ENCODE measurements at places on chromosomes 6 and 20.

GRCh38 chr6:2784061-2784460 is 18.9 kb downstream of the WRNIP1 start:
- H3K27me3 ChIP-seq: no peaks in the 10 kb centered on the region
- H3K4me1 ChIP-seq: no peaks in the 10 kb centered on the region
- H3K36me3 ChIP-seq: peaks cover 1% of the 10 kb centered on the region

DNA sequence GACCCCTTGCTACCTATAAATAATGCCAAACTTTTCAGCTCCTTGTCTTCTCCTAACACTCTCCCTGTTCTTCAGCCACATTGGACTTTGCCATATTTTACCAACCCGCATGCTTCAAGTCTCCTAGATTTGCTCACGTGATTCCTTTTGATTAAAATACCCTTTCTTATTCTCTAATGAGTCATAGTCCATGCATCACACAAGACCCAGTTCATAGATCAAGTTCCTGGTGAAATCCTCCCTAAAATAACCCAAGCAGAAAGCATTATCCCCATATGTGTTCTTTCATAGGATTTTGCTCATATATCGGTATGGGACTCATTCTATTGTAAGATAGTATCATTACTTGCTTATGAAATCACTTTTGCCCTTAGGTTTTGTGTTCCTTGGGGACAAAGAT is 108.9 kb upstream of the STXBP5 start:
- no peaks in the 10 kb centered on the region for H3K27me3 ChIP-seq
- no peak overlapping the region for H3K4me3 ChIP-seq
- no peaks in the 10 kb centered on the region for H3K4me1 ChIP-seq
- no peaks in the 10 kb centered on the region for H3K36me3 ChIP-seq
- DNase-seq: no peak

- no peaks in the 10 kb centered on the region for H3K27me3 ChIP-seq
- no peak overlapping the region for H3K27ac ChIP-seq
- DNase-seq: no peak
- H3K4me3 ChIP-seq: no peak overlapping the region
- no peaks in the 10 kb centered on the region for H3K36me3 ChIP-seq
Measured at GRCh38 chr6:166269301-166270039, 38.7 kb downstream of the PRR18 start.

DNA sequence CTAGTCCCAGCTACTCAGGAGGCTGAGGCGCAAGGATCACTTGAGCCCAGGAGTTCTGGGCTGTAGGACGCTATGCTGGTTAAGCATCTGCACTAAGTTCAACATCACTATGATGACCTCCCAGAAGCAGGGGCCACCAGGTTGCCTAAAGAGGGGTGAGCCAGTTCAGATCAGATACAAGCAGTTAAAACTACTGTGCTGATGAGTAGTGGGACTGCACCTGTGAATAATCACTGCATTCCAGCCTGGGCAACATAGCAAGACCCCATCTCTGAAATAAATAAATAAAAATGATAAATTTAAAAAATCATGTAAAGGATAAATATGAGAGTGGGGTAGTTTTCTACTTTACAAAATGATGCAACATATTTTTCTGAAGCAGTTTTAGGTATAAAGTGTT is 106.5 kb downstream of the TMEM170B start:
- DNase-seq: no peak
- no peak overlapping the region for H3K4me3 ChIP-seq
- no peak overlapping the region for H3K27ac ChIP-seq
- no peaks in the 10 kb centered on the region for H3K36me3 ChIP-seq
- no peaks in the 10 kb centered on the region for H3K27me3 ChIP-seq
- H3K4me1 ChIP-seq: no peaks in the 10 kb centered on the region

- DNase-seq: no peak
- H3K36me3 ChIP-seq: no peaks in the 10 kb centered on the region
- H3K27me3 ChIP-seq: no peaks in the 10 kb centered on the region
Measured at GRCh38 chr6:130116273-130116672, 97.9 kb downstream of the L3MBTL3 start.

DNA sequence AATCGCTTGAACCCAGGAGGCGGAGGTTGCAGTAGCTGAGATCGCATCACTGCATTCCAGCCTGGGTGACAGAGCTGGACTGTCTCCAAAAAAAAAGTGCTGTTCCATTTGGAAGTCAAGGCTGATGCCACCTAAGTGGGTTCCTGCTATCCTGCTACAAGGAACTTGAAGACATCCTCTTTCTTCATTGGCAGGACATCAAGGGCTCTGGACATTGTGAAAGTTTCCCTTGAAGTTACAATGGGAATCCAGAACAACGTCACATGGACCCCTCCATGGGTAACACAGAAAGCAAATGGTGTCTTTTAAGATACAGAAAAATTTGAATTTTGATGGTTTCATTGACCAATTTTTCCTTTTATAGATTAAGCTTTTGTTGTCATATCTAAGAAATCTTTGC is 15.5 kb upstream of the ITCH start:
- no peaks in the 10 kb centered on the region for H3K27me3 ChIP-seq
- H3K4me1 ChIP-seq: peaks cover 43% of the 10 kb centered on the region
- no peaks in the 10 kb centered on the region for H3K36me3 ChIP-seq
- no peak overlapping the region for H3K27ac ChIP-seq
- H3K4me3 ChIP-seq: no peak overlapping the region
- DNase-seq: no peak

GRCh38 chr20:36180323-36180722 is 25.8 kb downstream of the EPB41L1 start:
- no peaks in the 10 kb centered on the region for H3K36me3 ChIP-seq
- no peaks in the 10 kb centered on the region for H3K27me3 ChIP-seq
- H3K4me1 ChIP-seq: no peaks in the 10 kb centered on the region
- no peak overlapping the region for H3K27ac ChIP-seq
- H3K4me3 ChIP-seq: no peak overlapping the region

- no peak overlapping the region for H3K4me3 ChIP-seq
- no peak for DNase-seq
- H3K27ac ChIP-seq: no peak overlapping the region
Measured at GRCh38 chr6:46933751-46934150, 12.0 kb upstream of the ADGRF5 start.

DNA sequence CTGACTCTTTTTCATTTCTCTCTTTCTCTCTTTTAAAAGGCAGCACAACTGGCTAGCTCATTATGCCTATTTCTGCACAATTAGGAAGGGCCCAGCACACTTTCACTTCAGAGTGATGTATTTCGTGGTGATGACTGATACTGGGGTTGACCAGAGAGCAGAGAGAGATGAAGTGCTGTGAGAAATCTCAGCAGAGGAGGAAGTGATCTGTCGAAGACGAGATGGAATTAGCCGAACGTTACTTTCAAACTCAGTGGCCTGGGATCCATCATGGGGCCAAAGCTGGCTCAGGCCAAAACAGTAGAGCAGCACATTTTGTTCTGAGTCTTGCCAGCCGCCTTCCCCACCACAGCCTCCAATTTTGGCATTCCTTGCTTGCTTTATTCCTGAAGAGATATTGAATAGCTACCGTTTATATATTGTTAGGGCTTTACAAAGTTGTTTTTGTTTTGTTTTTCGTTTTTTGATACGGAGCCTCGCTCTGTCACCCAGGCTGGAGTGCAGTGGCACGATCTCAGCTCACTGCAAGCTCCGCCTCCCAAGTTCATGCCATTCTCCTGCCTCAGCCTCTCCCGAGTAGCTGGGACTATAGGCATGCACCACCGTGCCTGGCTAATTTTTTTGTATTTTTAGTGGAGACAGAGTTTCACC is 213.2 kb upstream of the ECI2 start:
- no peak for DNase-seq
- H3K27me3 ChIP-seq: no peaks in the 10 kb centered on the region
- H3K4me3 ChIP-seq: no peak overlapping the region
- H3K27ac ChIP-seq: no peak overlapping the region
- no peaks in the 10 kb centered on the region for H3K36me3 ChIP-seq

GRCh38 chr6:90458353-90459224 is 128.3 kb downstream of the MAP3K7 start:
- no peak overlapping the region for H3K27ac ChIP-seq
- no peaks in the 10 kb centered on the region for H3K36me3 ChIP-seq

DNA sequence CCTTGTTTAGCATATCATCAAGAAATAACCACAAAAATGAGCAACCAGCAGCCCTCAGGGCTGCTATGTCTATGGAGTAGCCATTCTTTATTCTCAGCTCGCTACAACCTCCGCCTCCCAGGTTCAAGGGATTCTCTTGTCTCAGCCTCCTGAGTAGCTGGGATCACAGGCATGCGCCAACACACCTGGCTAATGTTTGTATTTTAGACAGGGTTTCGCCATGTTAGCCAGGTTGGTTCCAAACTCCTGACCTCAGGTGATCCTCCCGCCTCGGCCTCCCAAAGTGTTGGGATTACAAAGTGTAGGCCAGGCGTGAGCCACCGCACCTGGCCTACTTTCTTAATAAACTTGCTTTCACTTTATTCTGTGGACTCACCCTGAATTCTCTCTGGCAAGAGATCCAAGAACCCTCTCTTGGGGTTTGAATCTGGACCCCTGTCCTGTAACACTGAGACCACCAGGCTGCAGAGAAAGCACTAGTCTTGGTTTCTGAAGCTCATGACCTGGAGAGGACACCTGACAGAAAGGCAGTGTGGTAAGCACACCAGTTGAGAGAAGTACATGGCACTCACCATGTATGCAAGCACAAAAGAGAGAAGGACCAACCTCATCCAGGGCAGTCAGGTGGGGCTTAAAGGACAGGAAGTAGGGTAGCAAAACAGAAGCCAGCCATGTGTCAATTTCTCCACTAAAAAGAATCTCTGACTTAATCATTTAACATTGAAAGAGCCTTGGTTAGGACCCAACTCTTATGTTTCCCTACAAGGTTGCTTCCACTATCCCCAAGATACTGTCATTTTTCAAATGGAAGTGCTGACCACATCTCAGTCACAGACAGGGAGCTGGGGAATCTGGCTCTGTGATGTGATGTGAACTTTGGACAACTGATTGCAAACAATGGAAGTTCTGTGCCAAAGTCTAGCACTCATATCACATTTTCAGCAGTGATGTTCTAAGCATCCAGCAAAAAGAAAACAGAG is 97.4 kb upstream of the DST start:
- no peaks in the 10 kb centered on the region for H3K36me3 ChIP-seq
- peak overlapping the region; percentile 58 for H3K27ac ChIP-seq
- H3K4me1 ChIP-seq: peaks cover 41% of the 10 kb centered on the region

DNA sequence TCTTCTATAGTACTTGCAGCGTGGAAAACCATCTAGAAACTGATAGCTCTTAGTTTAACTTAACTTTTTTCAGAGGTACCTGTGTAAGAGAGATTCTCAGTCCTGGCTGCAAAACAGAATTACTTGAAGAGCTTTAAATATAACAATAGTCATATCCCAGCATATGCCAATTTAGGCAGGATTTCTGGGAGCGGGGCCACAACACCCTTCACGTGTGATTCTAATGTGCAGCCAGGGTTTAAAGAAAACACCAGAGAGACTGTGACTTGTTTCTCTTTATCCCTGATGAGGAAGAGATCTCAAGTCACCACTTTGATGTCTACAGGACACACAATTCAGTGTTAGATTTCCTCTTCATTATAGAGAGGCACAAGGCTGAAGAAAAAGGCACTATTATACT is 103.7 kb downstream of the PDSS2 start:
- no peak overlapping the region for H3K27ac ChIP-seq
- no peaks in the 10 kb centered on the region for H3K36me3 ChIP-seq
- DNase-seq: no peak
- no peaks in the 10 kb centered on the region for H3K4me1 ChIP-seq
- no peaks in the 10 kb centered on the region for H3K27me3 ChIP-seq

- no peaks in the 10 kb centered on the region for H3K4me1 ChIP-seq
- H3K4me3 ChIP-seq: no peak overlapping the region
- DNase-seq: no peak
- H3K27me3 ChIP-seq: no peaks in the 10 kb centered on the region
- H3K36me3 ChIP-seq: no peaks in the 10 kb centered on the region
Measured at GRCh38 chr6:14573703-14574290, 456.2 kb downstream of the CD83 start.

GRCh38 chr20:47350181-47350550 is 6.3 kb downstream of the ZMYND8 start:
- H3K36me3 ChIP-seq: peaks cover 6% of the 10 kb centered on the region
- H3K27ac ChIP-seq: no peak overlapping the region
- no peak overlapping the region for H3K4me3 ChIP-seq
- no peaks in the 10 kb centered on the region for H3K27me3 ChIP-seq
- DNase-seq: no peak

- no peaks in the 10 kb centered on the region for H3K4me1 ChIP-seq
- no peaks in the 10 kb centered on the region for H3K27me3 ChIP-seq
- no peak overlapping the region for H3K27ac ChIP-seq
Measured at GRCh38 chr20:46549188-46549972, 1.1 kb downstream of the OCSTAMP start.

- no peak for DNase-seq
- peaks cover 8% of the 10 kb centered on the region for H3K27me3 ChIP-seq
- H3K4me1 ChIP-seq: no peaks in the 10 kb centered on the region
- no peak overlapping the region for H3K4me3 ChIP-seq
Measured at GRCh38 chr20:59604741-59605600, 631 bp downstream of the PHACTR3 start.

DNA sequence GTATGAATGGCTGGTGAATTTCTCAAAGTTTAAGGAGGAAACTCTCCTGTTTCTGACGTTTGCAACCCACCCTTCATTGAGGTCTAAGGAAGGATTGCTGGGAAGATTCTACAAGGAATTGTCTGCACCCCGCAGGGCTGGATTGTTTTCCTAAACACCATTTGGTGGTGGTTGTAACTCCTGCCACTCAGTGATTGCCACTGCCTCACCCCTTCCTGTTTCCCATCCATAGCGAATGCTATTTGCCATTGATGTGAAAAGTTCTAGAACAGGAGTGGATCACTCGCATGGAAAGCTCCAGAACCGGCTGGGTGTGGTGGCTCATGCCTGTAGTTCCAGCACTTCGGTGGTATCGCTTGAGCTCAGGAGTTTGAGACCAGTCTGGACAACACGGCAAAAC is 8.7 kb upstream of the DSP start:
- H3K27me3 ChIP-seq: no peaks in the 10 kb centered on the region
- no peak overlapping the region for H3K4me3 ChIP-seq
- H3K4me1 ChIP-seq: peaks cover 13% of the 10 kb centered on the region
- no peak for DNase-seq
- no peaks in the 10 kb centered on the region for H3K36me3 ChIP-seq

- no peak overlapping the region for H3K27ac ChIP-seq
- DNase-seq: no peak
- no peaks in the 10 kb centered on the region for H3K4me1 ChIP-seq
- no peaks in the 10 kb centered on the region for H3K36me3 ChIP-seq
- H3K27me3 ChIP-seq: no peaks in the 10 kb centered on the region
Measured at GRCh38 chr6:37460805-37461204, 27.8 kb downstream of the CMTR1 start.

DNA sequence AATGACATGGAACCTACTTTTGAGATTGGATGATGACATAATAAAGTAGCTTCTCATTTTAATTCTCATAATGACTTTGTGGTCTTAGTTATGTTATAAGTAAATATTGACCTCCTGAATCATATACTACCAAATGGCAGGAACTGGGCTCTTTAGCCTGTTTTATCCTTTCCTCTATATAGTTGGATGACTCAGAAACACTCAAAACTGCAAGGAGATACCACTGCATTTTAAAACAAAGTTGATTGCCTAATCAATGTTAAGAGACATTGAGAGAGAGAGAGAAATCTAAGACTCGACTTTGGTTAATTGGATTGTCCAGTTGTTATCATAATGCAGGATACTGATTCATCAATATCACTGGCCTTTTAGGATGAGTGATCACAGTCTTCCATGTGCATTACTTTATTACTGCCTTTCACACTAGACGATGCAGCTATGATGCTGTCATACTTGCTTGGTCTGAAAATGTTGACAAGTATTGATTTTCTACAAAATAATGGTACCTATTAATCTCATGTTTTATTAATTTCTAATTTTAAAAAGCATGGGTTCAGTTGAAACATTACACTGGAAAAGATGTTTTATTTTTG is 320.0 kb downstream of the NKAIN2 start:
- no peak for DNase-seq
- no peaks in the 10 kb centered on the region for H3K36me3 ChIP-seq
- no peak overlapping the region for H3K27ac ChIP-seq
- H3K27me3 ChIP-seq: no peaks in the 10 kb centered on the region
